NCI-H1436 (cell line): ENCODE measurements at places on chromosomes 3 and 15.

DNA sequence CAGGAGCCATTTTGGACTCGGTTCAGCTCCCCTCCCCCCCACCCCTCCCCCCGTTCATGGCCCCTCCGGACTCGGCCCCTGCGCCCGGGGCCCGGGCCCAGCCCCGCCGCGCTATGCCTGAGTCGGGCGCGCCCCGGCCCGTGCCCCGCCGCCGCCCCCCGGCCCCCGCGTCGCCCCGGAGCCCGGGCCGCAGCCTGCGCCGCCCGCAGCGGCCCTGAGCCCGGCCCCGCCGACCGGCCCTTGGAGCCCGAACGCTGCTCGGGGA is 155 bp downstream of the ACVR2B start:
- no peak for DNase-seq

GRCh38 chr3:27105904-27106303 is 263.3 kb downstream of the NEK10 start:
- no peak for DNase-seq

- DNase-seq, result no peak
These were observed 14.2 kb downstream of the PDIA5 start for GRCh38 chr3:123080864-123081562.

DNA sequence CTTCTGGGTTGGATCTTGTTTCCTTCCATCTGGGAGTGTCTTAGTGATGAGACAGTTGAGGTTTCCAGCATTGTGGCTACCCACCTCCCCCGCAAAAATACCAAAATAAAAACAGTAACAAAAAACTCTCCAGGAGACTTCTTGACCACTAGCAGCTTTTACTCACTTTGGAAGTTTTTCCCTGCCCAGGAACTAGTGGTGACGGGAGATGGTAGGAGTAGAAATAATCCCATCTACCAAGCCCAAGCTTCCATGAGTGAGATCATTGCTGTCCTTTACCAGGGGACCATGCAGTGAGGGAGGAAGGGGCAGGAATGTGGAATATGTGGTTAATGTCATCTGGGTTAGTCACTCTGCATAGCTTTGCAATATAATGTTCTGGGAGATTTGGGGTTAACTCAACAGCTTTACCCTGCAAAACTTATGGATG is 187.7 kb downstream of the ITPR1 start:
- no peak for DNase-seq

DNA sequence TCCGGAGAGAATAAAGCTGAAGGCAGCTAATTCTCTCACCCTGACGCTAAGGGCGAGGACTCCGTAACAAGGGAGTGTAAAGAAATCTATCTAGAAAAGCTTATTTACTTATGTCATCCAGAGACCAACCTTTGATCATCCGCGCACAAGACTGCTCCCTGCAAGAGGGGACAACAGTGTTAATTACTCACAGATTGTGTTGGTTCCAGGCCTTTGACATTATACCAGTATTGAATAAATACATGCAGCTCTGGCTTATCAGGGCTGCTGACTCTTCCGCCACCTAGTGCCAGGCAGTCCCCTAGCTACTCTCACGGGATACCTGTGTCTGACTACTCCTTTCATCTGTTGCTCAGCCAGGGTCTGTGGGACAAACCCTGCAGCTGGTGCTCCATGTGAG is 211.7 kb downstream of the DTWD1 start:
- no peak for DNase-seq

DNA sequence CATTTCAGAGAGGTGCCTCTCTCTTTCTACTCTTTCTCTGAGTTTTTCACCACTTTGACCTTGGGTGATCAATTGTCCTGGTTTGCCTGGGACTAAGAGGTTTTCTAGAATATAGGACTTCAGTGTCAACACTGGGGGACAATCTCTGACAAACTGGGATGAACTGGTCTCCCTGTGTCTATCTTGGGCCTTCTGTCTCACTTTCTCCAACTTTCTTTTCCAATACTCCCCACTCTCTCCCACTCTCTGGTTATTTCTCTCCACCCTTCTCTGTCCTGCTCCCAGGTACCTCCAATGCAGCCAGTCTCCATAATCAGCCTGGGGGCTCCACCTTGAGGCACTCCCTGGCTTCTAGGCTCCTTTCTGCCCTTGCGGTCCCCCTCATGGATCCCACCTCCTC is 4.7 kb upstream of the ITGA11 start:
- DNase-seq, result no peak

GRCh38 chr3:192887701-192888100 is 30.0 kb downstream of the MB21D2 start:
- no peak for DNase-seq

- DNase-seq, result no peak
These were observed 10.1 kb downstream of the CSRNP1 start for GRCh38 chr3:39143051-39143885.

GRCh38 chr15:63503739-63504246 is 600 bp upstream of the USP3 start:
- DNase-seq, result peak; percentile 37

DNA sequence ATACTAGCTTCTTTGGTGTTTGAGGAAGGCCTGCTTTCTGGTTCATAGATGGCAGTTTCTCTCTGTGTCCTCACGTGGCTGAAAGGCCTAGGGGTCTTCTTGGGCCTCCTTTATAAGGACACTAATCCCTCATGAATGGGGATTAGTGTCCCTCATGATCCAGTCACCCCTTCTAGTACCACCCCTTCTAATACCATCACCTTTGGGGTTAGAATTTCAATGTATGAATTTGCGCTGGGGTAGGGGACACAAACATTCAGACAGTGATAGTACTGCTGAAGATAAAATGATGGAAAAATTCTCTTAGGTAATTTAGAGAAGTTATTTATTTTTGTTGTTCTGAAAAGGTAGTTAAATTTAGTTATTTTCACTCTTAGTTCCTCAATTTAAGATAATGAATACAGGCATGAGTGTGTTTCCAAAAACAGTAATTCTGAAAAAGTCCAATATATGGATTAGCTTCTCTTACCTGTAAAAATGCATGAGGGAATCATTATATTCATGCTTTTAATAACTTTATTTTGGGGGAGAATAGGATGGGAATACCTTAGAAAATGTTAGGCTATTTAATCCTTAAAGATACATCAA is 103.6 kb downstream of the FNDC3B start:
- DNase-seq, result no peak

GRCh38 chr3:157134620-157135191 is 25.2 kb downstream of the CCNL1 start:
- no peak for DNase-seq

DNA sequence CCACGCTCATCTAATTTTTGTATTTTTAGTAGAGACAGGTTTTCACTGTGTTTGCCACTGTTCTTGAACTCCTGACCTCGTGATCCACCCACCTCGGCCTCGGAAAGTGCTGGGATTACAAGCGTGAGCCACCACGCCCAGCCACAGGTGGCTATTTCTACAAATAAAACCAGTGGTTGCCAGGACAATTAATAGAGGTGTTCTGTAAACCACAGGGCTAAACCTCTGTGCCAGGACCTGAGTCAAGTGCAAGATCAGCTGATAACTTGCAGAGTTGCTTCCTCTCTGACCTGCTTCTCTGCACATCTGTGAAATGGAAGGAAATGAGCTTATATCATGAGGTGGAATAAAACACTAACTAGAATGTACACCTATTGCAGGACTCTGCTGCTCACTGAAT is 72.8 kb downstream of the CD200R1L start:
- DNase-seq, result no peak

GRCh38 chr3:134143828-134144401 is 106.7 kb downstream of the RYK start:
- DNase-seq, result no peak

GRCh38 chr3:128950223-128950938 is 43.5 kb downstream of the CFAP92 start:
- peak; percentile 75 for DNase-seq
